ENCODE measurements at places on chromosomes 2 and 18.

- DNase-seq: no peak
These were observed 1.6 kb downstream of the MFSD2B start for GRCh38 chr2:24011250-24012104.

DNA sequence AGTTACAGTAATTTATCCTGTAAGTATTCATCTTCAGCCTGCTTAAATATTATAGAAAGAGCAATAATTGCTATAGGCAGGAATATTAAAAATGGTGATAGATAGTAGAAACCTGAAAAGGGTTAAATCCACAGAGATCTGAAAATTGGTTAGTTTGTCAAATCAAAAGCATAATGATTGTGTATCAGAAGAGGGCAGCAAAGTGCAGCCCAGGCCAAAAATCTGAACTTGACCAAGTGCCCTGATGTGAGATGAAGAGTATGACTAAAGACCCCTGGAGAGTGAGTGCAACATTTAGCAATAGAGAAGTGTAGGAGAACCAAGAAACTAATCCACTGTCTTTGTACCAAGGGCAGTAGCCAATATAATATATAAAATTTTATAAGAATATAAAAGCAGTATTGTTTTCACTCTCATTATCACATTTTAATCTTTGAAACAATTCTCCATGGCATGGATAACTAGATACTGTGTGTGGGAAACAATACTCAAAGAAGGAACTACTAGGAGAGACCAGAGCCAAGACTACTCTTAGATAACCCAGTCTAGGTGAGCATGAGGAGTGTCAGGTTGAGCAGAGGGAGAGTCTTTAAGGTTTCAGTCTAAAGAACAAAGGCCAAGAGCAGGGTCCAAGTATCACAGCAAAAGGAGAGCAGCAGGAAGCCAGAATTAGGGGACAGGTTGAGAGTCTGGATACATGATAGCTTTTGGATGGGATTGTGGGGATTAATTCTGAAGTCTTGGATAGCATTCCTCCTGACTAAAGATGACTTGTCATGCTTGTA lies 148.7 kb downstream of the CALCRL start:
- DNase-seq: no peak

DNA sequence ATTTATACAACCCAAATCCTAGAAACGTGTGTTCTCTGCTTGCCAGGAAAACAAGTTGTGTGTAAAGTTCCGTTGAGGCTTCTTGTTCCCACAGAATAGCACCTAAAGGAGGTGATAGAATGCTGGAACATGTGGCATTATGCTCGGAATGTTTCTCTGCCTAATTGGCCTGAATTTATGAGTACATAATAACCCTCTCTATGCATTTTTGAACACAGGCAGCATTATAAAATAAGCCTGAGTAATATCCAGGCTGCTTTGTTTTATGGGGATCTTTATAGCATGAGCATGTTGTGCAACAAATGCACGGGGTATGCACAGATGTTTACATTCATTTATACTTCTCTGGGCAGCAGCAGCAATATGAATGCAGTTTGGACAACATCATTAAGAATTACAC lies 385.7 kb downstream of the MBD2 start:
- no peak for DNase-seq

DNA sequence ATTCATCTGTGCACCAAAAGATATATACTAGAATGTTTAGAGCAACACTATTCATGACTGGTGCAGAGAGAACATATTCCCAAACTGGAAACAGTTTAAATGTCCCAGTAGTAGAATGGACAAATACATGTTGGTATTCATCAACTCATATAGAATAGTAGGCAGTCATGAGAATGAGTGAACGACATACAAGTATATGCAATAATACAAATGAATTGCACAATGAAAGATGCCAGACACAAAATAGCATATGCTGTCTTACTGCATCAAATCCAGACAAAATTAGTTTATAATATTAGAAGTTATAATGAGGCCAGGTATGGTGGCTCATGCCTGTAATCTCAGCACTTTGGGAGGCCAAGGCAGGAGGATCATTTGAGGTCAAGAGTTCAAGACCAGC lies 8.3 kb upstream of the PRKAG3 start:
- no peak for DNase-seq

GRCh38 chr2:8319219-8319618 lies 362.6 kb upstream of the ID2 start:
- DNase-seq: no peak

DNA sequence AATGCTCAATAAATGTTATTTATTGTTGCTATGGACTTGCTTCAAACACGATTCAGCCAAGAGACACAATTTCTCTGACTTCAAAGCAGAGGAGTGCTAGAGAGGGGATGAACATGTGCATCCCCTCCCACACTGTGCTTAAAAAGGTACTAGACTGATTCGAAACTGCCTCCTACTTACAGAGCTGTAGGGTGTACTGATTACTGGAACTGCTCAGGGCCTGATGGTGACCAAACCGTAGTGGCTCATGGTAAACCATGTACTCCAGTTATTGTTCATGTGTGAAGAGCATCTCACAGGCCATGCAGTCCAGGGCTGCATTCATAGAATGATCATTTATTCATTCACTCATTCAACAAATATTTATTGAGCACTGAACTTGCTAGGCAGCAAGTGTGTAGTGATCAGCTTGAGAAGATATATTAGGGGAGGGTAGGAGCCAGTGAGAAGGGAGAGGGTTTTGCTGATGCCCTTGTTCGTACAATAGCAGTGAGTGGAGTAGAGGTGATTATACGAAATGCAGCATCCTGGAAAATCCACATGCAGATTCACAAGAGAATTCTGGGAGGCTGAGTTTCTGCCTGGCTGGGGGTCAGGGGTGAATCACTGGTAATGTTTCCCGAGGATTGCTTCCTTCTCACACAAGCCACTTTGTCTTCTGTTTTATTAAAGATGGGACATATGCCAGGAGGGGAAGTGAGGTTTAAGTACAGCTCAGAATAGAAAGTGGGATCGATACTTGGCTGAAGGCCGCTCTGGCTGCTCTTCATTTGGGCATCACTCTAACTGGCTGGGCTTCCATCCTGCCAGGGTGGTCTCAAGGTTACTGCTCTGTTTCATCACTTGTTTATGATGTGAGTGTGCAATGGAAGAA lies 245.4 kb downstream of the RAD51AP2 start:
- no peak for DNase-seq

DNA sequence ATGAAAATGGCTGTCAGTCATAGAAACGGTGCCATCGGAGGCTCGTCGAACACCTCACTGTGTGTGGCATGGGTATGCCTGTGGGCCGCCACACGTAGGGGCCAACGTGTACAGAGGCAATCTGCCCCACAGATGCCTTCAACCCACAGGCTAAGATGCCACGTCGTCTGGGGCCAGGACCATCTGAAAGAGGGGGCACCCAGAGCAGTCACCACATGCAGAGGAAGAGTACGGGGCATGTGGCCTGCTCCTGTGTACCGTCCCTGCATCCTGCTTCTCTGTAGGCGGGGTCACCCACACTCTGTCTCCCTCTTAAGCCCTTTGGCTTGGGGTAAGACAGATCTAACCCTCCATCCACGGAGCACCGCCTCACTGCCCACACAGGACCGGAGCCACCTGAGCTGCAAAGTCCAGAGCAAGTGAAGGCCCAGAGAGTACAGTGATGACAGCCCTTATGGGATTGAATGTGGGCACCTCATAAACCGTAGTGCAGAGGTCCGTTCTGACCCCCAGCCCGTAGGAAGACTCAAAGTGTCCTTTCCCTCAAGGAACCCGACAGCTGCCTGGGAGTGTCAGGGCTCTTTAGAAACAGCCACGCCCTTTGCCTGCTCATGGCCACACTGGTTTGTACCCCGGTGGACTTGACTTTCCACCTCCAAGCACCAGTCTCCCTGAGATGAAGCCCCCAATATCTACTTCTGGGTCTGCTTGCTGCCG lies 66.2 kb downstream of the TWIST2 start:
- no peak for DNase-seq

- no peak for DNase-seq
These were observed 11.9 kb downstream of the WDR43 start for GRCh38 chr2:28906376-28906775.

GRCh38 chr2:189327879-189328847 lies 113.1 kb upstream of the WDR75 start:
- DNase-seq: no peak

- DNase-seq: no peak
These were observed 32.3 kb upstream of the PMAIP1 start for GRCh38 chr18:59867337-59868104.

DNA sequence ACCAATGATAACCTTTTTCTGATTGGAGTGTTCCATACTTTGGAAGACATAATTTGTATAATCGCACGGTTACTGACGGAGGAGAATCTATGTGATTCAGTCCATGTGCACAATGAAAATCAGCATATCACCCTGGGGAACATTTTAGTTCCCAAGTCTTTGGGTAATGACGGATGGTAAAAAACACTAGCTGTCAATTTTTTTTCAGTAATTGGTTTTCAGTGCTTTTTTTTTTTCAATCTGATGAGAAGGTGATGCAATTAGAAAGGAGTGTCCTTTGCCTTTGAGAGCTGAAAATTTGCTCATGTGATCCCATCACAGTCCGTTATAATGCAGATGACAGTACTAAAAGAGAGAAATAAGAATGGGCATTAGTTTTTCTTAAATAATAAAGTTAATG lies 51.9 kb upstream of the THOC1 start:
- no peak for DNase-seq

DNA sequence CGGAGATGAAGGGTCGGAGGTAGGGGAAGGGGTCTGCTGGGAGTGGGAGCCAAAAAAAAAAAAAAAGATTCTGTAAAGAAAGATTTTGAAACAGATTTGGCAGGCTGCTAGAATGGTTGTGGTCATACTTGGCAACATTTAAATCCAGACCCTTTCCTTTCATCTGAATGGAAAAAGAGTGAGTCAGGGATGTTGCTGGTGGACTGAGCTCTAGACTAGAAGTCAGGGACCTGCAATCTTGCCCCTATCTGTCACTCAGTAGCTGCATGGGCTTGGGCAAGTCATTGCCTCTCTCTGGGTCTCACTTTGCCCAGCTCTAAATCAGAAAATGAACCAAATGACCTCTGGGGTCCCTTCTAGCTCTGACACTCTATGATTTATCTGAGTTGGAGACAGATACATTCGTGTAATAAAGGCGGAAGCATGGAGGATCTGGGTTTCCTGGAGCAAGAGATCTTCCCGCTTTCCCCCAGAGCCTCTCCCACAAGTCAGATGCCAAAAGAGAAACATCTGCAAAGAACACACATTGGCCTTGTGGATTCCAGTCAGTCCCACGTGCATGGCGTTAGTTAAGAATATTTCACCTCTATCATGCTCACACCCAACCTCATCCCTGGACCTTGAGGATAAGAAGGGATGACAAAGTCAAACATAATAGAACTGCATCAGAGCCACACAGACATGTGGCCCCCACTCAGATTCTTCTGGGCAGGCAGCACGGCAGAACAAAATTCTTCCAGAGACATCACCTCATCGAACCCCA lies 58.5 kb downstream of the ADD2 start:
- DNase-seq: no peak

DNA sequence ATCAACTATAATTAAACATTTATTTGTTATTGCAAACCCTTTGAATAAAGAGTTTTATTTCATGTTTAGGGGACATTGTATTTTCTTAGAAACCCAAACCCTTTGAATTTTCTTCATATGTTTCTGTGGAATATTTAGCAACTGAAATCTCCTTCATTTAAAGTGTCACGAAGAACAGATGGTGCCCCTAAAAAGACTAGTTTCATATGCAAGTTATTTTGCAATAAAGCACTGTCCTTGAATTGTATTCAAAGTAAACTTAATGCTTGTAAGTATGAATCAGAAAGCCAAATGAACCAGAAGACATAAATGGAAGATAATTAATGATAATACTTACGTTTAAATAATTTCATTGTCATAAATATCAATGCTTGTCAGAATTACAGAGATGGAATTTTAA lies 151.9 kb upstream of the CWC22 start:
- no peak for DNase-seq
